ENCODE measurements at places on chromosomes 1 and 21.
A peak's percentile ranks its signal among the peaks of the same experiment; 100 is the strongest.

DNA sequence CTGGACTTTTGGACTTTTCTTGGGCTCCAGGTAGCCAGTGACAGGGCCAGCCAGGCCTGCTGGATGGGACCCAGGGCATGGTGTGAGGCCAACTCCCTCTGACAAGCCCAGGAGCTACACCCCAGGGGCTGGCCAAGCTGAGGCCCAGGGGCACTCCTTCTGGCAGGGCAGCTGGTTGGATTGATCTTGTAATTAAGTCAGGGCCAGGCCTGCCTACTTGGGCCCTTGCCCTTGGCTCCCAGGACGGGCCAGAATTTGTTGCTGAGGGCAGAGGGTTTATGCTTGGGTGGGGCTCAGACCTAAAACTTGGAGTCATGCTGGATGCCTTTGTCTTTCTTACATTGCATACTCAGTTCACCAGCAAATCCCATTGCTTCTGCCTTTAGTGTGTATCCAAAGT is 20.7 kb downstream of the KCNA2 start:
- DNase-seq, result no peak

- no peak for DNase-seq
Observed at GRCh38 chr1:90319918-90320317, 325.0 kb downstream of the ZNF326 start.

DNA sequence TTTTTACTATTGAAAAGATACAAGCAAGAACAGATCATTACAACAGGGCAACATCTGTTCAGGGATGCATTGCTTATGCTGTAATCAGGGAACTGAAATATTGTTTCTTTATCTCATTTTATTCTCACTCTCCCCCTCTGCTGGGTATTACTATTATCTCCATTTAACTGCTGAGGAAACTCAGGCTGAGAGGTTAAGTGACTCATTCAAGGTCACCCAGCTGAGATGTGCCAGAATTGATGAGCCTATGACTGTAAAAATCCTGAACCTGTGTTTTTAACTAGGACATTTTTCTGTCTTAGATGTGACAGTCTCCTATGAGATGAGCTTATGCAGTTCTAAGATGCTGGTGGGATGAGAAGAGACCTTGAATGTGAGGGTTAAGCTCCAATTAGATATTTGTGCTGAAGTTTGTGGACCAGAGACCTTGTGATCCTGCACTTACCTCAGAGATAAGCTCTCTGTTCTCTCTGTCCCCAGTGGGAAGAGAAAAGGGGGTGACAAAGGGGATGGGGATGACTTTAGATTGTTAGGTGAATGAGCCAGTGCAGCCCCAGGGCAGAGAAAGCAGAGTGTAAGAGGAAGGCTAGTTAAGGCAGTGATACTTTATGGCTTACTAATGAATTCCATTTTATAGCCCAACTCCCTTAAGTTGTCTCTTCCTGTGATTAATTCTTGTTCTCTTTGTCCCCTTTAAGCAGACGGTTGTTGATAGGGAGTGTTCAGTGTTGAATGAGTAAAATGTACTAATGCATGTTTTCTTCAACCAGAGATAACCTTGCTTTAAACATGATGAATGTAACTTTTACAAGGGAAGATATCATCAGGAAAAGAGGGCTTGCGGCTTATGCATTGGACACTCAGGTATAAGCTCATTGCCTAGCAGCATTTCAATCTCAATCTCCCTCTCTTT is 111.4 kb downstream of the HLX start:
- no peak for DNase-seq

DNA sequence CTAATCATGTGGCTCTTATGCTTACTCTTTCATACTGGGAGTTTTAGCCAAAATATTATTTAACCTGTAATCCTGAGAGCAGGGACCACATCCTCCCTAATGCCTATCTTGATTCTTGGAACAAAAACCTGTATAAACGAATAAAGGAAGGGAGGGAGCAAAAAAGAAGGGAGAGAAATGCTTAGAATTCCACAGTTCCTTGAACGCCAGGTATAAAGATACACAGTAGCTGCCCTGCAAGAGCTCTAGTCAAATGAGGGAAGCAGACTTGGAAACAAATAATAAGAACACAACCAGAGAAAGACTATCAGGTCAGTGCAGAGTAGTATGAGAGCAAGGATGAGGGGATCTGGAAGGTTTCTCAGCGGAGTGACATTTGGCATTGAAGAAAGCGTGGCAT is 116.3 kb downstream of the SLC30A10 start:
- no peak for DNase-seq

GRCh38 chr1:15384301-15384901 is 25.3 kb upstream of the EFHD2 start:
- DNase-seq, result no peak

GRCh38 chr21:42209801-42210479 is 9.0 kb upstream of the ABCG1 start:
- no peak for DNase-seq

DNA sequence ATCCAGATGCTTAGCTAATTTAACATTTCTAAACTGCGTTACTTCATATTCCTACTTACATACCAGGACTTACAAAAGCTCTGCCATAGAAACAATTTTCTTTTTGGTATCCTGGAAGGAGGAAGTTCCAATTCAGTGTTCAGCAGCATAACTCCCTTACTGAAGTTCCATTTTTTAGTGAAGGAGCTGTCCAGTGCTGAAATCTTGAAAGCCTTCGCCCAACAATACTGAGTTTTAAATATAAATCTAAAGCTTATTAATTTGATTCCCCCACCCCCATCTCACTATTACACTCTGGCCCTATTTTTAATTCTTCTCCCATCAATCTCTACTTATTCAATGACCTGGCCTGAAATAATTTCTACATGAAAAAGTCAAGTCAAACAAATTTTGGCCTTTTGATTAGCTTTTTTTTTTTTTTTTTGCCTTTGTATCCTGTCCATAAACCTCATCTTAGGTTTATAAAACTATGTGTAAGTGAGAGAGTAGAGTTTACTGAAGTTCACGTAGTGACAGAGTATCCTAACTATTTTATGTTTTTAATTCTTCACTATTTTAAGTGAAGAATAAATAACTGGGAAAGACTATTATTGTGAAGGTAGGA is 323.0 kb upstream of the PLD5 start:
- no peak for DNase-seq

DNA sequence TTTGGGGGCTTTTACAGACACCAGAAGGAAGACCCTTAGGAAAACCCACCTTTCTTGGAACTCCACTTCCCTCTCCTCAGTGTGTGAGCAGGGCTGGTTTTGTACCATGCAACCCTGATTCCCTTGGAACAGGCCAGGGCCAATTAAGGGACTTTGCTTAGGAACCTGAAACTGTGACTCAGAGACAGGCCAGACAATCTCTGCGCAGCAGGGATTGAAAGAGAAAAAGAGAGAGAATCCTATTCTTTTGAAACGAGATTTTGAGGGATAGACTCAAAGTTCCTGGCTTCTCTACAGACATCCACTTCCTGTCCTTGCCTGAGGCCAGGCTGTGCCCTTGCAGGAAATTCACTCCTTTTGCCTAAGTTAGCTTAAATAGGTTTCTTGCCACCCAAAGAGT is 23.1 kb upstream of the C1orf198 start:
- DNase-seq, result no peak

- DNase-seq, result no peak
Observed at GRCh38 chr1:204289280-204289679, 70.4 kb downstream of the PLEKHA6 start.

- no peak for DNase-seq
Observed at GRCh38 chr1:168811176-168811575, 82.2 kb upstream of the DPT start.

DNA sequence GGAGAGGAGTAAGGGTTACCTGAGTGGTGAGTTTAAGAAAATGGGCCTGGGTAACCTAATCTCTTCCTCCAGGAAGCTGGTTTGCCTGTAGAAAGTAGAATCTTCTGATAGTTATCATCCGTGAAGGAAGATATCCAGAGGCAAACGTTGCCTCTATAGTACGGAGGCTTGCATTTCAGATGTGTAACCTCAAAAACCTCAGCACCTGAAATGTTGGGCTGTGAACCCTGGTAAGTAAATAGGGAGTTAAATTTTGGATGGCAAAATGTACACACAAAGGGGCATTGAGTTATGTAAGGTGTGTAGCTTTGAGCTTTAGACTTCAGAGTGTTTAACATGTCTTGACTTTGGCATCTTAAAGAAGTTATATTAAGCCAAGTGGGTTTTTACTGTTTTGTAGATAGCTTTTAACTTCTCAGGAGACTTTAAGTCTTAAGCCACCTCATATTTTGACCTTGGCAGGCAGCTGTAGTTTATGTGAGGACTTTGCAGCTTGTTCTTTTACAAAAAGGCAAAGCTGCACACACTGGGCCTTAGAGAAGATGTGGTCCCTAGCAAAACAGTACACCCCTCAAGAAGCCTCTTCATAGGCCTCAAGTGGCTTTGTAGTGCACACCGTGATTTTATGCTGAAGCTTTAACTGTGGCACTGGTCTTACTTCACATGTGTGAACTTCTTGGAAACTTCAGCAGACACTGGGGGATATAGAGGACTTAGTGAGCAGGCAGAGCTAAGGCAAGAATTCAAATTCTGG is 83.4 kb downstream of the SNRPE start:
- no peak for DNase-seq

- no peak for DNase-seq
Observed at GRCh38 chr1:64756770-64757169, 11.9 kb downstream of the RAVER2 start.

DNA sequence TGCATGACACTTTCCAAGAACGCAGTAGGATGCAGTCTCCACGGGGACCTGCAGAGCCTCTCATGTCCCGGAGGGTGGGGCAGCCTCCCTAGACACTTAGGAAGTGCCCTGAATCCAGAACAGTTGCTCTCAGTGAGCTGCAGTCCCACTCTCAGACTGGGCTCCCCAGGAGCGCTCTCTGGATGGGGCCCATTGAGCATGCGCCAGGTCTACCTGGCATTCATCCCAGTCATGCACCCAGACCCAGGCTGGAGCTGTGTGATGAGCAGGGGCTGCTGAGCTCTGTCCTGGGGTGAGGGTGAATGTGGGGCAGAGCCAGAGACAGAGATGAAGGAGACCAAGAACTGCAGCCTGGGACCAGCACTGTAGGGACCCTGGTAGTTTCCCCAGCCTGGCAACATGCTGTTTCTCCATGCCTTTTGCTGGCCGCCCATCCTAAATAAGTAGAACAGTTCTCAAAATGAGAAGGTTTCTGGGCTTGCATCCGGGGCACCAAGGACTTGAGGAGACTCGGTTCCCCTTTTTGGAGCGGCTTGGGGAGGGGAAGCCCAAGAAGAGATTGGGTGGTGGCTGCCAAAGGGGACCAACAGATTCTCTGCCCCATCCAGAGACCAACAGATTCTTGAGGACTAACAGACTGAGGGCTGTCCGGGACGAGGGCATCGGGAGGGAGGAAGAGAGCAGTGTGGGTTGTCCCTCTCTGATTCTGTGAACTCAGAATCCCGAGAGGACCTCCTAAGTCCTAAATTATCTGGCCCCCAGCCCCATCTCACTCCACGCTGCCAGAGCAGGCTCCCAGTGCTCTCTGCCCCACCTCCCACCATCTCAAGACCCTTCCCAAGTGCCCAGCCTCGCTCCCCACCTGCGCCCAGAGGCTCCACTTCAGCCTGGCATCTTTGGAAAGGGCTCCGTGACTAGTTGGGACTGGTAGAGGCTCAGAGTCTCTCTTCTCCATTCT is 1.0 kb upstream of the PGLYRP4 start:
- DNase-seq, result peak; percentile 12

DNA sequence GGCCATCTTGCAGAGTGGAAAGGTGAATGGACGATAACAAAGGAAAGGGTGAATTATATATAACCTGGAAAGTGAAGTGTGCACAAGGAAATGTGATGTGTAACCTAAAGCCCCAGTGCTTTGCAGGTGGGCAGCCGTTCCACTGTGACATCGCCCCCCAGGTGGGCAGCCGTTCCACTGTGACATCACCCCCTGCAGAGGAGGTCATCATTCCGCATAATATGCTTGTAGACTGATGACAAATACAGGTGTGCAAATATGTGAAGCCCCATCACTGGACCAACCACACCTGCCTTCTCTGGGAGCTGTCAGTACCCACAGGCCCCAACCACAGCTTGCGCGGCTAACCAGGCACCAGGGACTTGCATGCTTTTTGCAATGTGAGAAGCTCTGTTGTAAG is 4.7 kb upstream of the ZNF496 start:
- DNase-seq, result no peak

DNA sequence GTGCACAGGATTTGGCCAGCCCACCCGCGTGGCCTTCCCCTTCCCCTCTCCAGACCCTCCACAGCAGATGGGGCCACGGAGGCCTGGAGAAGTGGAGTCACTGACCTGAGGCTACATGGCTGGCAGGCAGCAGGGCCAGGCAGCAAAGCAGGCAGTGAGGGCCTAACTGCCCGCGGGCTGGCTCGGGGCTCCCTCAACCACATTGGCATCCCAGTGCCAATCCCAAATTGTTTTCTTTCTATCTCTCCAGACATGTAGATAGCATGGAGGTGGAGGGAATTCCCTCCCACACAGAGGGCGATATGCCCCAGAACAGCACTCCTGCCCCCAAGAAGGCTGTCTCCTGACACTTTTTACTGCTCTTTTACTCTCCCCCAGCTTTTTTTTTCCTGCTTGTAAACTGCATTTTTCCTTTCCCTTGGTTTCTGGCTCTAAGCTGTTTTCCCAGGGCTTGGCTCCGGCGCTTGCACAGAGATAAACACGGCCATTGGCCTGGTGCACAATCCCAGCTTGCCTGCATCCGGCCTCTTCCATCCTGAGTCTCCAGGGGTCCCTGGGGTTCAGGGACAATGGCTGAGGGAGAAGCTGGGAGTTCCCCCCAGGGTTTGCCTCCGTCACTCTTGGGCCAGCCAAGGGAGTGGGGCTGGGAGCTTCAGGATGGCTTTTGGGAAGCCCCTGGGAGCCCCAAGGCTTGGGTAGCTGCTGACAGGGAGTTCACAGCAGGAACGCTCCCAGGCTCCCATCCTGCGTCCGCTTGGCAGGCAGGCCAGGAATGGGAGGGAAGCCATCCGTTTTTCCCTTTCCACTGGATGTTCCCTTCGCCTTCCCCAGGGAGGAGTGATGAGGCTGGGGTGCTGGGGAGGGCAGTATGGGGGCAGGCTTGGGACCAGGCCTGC is 7.0 kb downstream of the EPHX1 start:
- DNase-seq, result no peak

DNA sequence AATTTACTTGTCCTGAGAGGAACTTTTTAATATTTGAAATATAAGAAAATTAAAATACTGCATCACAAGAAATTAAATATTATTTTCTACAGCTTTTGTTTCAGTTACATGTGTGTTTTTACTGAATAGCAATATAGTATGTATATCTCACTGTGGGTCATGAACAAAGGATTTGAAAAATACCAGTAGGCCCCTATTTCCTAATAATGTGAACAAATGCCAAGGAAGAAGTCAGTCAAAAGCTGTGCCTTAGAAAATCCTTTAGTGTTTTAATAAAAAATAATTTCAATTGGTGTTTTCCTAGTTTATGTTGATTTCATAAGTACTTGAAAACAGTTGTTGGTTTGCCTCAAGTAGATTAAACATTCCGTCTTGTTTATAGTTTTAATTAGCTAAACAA is 46.7 kb downstream of the SMYD3 start:
- DNase-seq, result no peak
